Ascending aorta (tissue), 2 donors: ENCODE measurements at places on chromosomes 11 and 22.

GRCh38 chr22:50660306-50660705 is 12.3 kb upstream of the SHANK3 start:
- no peak for DNase-seq

DNA sequence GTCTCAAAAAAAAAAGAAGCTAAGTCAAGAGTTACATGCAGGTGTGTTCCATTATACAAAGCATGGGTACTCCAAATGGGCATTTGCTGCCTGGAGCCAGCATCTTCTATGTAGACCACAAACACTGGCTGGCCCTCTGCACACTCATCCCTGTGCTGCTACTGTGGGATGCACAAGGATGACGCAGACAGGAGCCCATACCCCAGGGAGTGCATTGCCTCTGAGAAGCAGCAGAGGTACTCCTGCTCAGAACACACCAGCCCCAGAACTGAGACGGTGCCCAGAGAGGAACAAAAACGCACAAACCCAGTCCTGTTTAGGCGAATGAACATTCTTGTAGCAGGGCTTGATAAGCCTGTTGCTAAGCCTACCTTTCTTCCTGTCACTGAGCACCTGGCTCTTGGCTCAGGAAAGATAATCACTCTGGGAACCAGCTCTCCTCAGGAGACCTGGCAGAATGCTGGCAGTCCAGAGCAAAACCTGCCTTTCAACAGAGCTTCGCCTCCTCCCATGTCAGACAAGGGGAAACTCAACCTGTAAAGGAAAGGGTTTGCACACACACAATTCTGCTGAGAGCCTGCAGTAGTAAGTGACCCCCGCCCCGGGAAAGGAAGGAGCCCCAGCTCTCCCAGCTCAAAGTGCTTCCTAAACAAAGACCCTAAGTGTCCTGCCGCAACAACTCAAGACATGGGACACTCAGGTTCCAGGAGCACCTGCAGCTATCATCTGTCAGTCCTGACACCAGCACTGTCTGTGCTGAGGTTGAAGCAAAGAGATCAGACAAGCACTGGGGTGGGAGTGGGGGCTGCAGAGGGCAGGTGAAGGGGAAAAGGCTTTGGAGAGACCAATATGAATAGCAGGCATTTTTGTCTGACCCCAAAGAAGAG is 145.7 kb downstream of the TENM4 start:
- DNase-seq = no peak

DNA sequence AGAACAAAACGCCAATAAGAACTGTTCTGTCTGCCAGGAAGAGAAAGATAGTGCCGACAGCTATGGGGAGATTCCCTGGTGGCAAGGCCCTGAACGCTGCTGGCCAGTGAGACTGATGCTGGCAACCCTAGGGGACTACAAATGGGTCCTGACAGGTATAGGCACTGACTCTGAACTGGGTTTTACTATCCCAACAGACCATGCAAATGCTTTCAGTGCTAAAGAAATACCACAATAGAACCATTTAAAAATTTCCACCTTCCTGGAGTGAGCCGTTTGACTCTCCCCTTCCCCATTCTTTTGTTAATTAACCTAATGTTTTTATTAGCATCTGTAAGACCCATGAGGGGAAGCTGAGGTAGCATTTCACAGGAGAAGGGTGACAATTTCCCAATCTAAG is 25.7 kb downstream of the USP28 start:
- DNase-seq = no peak

- DNase-seq = no peak
These were observed 76.7 kb upstream of the BLID start for GRCh38 chr11:122192634-122193255.

DNA sequence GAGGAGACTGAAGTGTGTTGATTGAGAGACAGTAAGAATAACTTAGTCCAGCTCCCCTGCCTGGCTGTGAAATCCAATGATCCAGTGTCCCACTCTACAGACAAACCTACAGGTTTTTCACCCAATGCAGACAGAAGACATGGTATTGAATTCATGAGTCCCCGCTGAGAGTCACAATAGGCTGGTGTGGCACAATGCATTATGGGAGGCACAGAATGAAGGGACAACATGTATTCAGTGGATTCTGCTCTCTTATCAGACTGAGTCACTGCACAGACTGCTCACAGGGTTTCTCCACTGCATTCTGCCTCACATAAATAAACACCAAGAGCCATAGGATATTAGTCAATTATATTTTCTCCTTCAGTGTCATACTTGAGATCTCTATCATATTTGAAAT is 55.2 kb upstream of the TOP3B start:
- DNase-seq = no peak

GRCh38 chr11:4140067-4140636 is 45.6 kb downstream of the RRM1 start:
- no peak for DNase-seq

- DNase-seq = no peak
These were observed 114.9 kb upstream of the TMEM45B start for GRCh38 chr11:129700701-129701100.

- no peak for DNase-seq
These were observed 64.2 kb downstream of the HIPK3 start for GRCh38 chr11:33321422-33321821.

DNA sequence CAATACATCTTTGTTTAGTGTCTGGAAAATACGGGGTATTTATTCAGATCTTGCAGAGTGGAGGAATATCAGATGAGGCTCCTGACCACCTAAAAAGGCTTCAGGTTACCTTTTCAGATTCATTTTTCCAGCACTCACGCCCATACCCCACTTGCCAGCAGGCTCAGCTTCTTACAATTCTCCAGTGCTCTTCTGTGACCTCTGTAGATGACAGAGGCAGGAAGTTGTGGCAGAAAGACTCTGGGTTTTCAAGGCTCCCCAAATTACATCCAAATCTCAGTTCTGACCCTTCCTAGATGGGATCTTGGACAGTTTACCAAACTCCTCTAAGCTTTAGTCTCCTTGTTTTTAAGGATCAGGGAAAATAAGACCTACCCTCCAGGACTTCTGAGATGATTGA is 61.1 kb downstream of the SYTL2 start:
- no peak for DNase-seq

DNA sequence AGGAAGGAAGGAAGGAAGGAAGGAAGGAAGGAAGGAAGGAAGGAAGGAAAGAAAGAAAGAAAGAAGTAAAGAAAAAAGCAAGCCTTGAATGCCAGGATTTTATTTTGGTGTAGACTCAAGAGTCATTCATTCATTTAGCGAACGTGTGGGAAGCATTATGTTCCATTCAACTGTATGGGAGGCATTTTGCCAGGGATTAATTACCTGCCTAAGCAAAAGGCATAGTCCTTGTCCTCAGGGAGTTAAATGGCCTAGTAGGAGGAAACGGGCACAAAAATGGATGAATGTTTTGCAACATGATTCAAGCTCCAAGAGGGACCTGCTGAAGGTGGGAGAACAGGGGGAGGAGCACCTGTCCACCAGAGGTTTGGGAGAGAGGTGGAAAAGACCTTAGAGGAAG is 16.2 kb upstream of the ZNRF3 start:
- DNase-seq = no peak

- peak; percentile 91 for DNase-seq
These were observed 6.9 kb downstream of the CDC42EP1 start for GRCh38 chr22:37566903-37567798.

DNA sequence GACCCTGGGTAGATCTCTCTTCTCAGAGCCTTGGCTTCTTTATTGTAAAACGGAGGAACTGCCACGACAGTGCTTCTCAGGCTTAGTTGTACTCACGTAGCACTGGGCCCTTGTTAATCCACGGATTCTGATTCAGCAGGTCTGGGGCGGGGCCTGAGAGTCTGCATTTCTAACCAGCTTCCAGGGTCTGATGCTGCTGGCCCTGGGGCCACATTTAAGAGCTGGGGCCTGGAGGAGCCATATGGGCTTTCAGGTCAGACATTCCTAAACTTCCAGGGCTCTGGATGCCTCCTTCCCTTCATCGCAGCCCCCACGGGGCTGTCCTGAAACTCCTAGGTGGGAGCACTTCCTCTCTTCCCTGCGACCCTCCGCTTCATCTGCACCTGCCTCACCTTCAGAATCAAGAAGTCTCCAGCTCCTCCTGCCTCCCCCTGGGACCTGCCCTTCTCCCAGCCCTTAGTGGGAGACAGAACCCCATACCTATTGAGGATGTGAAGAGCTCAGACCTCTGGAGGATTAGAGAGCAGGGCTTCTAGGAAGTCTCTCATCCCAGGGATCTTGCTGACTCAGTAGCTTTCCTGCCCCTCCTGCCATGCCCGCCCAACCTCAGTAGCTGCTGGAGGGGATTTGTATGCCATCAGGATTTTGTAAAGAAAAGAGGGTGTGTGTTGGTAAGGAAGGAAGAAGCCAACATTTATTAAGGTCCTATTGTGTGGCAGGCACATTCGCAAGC is 92.5 kb downstream of the LRRC32 start:
- DNase-seq = no peak

GRCh38 chr22:24104307-24105012 is 76.8 kb upstream of the SUSD2 start:
- DNase-seq = no peak

GRCh38 chr11:28713850-28714249 is 605.7 kb downstream of the METTL15 start:
- no peak for DNase-seq

DNA sequence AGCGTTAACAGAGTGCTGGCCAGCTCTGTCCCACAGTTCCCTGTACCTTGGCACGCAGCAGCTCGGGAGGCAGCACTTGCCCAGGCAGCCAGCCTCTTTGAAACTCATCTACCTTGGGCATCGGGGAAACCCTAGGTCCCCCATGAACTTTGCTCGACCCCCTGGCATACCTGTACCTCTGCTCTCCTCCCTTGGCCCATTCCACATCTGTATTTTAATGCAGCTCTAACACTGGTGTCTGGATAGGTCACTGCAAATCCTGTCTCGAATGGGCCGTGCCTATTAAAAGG is 304.1 kb downstream of the TBC1D22A start:
- no peak for DNase-seq

DNA sequence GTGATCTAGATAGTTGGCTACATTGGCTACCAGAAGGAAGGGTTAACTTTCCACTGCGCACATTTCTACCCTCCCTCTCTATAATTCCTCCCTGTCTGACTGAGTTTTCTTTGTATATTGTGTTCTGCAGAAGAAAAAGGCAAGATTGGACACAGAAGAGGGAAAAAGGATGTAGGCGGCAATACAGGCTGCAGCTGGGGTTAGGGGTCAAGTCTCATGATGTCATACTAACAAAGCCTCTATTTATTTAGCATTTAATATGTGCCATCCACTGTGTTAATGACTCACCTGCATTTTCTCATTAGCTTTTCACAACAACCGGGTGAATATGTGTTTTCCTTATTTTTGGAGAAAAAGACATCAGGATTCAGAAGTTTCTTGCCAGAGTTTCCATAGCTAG is 2.0 kb downstream of the FAM83F start:
- no peak for DNase-seq

GRCh38 chr11:8286886-8287285 is 23.2 kb upstream of the LMO1 start:
- no peak for DNase-seq

DNA sequence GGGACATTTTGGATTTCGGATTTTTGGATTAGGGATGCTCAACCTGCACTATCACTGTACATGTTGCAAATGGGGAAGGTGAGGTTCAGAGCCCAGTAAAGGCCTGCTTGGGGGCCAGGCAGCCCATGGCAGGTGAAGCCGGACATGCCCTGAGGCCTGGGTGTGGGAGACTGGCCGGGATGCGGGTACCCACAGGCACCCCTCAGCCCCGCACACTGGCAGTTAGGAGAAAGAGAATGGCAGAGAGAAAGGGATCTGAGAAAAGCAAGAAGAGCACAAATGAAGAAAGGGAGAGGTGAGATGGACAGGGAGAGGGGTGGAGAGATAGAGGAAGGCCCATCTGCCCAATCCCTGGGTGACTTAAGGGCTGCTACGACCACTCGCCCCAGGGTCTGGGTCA is 52.8 kb downstream of the SCGB1A1 start:
- DNase-seq = no peak

DNA sequence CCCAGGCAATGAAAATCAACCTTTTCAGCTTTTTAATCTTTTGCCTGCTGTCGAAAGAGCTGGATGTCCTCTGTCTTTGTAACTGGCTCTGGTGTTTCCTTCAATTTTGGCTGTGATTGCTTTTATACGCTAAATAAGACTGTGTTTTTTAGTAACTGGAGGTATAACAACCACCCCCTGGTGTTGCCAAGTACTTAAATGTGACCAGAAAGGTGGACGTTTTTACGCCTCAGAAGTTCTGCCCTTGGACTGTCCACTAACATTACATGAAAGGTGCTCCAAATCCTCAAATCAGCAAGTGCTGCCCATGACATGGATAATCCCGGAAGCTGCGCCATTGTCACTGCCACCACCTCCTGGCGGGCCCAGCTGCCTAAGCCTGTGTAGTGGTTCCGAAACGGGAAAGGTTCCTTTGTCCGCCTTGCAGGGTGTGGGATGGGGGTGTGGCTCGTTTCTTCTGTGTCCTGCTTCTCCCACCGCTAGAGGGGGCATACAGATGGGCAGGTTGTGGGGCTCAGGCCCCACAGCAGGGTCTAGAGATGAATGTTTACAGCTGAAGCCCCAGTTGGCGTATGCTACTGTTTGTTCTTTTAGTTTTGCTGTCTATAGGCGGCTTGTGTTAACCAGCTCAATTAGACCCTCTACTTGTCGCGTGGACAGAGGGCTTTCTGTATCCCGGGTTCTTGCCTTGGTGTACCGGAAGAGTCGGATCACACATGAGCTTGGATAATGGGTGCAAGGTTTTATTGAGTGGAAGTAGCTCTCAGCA is 82.2 kb upstream of the SEPTIN5 start:
- DNase-seq = no peak

DNA sequence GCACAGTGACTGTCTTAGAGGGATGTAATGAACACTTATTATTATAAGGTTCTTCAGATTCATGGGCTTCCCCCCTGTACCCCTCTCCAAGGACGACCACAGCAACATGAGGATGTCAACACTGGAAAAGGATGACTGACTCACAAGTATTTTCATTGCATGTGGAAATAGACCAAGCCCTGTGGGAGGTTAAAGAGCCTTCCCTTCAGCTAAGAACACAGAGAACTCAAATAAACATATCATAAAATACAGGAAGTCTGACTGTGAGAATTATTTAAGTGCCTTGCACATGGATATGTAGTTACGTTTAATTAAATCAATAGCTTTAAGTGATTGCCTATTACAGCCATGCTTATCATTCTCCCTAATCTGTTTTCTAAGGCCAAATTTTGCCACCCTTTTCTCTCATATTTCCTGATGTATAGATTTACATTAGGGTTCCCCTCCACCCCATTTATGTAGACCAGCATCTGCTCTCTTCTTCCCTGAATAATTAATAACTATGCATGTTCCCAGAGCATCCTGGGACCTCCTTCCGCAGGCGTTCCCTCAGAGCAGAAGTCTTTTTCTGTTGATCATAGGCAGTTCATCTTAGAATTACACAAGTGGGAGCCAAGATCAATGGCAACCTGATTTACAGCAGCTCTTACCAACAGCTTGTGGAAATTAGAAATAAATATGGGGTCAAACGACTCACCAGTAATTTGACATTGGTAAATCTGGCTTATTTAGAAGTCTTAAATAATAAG is 226.9 kb downstream of the OPCML start:
- no peak for DNase-seq

DNA sequence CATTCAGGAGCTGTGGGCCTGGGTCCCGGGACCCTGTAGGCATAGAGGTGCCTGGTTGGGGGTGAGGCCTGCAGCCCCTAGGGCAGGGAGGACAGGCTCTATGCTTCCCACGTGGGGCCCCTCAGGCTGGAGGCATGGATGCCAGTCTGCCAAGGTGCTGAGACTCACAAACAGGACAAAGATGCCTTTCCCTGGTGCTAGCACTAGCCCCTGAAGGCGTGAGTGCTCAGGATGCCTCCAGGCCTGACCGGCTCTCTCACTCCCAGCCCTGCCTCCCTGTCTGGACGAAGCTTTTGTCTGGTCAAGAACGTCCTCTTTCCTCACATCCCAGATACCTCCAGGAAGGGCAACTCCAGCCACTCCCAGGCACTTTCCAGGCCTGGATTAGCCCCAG is 2.1 kb downstream of the CDC42BPG start:
- DNase-seq = no peak
